ENCODE measurements at places on chromosomes 16 and 17.

DNA sequence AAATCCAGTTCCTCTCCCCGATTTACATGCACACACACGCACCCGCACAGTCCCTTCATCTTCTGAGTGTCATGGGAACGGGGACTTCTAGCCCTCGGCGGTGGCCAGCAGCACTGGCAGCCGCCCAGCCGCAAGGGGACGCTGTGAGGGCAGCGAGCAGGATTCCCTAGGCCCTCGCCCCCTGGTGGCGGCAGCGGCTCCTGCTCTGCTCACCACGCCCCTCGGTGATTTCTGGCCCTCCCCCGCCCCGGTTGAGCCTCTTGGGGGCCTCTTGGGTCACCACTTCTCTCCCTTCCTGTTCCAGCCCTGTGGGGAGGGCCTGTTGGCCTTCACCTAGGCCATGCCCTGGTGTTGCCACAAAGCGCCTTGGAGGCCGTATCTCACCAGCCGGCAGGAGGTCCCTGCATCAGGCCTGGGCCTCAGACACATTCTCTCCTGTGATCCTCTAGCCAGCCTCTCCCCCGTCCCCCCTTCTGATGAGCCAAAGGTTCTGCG is 75.2 kb upstream of the KSR1 start:
- no peak for DNase-seq

- no peak for DNase-seq
Observed at GRCh38 chr16:11964761-11965551, at the start of gene TNFRSF17. TSS of gene TNFRSF17 (plus strand) at chr16:11965210. CDS start at chr16:11965325, 115 bp downstream.

GRCh38 chr16:67460168-67460567 is 20.8 kb downstream of the ATP6V0D1 start:
- no peak for DNase-seq

GRCh38 chr16:534135-534534 is 6.6 kb downstream of the CAPN15 start:
- DNase-seq = no peak

GRCh38 chr17:5677620-5678019 is 93.3 kb upstream of the NLRP1 start:
- DNase-seq = no peak

DNA sequence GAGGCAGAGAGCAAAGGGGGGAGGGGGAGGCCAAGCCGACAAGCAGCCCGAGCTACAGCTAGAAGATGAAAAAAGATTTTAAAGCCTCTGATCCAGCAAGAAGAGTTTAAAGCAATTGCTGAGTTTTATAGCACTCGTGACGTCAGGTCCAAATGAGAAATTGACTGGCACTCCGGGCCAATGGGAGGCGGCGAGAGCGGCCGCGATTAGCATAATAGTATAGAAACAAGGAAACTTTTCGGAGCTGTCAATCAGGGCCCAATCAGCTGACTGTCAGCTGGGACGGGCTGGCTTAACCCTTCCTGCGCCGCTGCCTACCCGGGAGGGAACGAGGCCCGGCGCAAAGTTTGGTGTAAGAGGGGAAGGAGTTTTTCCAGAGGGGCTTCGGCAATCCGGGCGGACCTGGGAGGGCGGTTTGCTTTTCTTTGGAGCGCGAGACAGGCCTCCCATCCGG is at the start of gene MAF:
TSS of gene MAF (minus strand) at position 100 of the 454 bp plus-strand sequence. CDS start 835 bp downstream, outside the sequence.
- DNase-seq = peak; percentile 62

DNA sequence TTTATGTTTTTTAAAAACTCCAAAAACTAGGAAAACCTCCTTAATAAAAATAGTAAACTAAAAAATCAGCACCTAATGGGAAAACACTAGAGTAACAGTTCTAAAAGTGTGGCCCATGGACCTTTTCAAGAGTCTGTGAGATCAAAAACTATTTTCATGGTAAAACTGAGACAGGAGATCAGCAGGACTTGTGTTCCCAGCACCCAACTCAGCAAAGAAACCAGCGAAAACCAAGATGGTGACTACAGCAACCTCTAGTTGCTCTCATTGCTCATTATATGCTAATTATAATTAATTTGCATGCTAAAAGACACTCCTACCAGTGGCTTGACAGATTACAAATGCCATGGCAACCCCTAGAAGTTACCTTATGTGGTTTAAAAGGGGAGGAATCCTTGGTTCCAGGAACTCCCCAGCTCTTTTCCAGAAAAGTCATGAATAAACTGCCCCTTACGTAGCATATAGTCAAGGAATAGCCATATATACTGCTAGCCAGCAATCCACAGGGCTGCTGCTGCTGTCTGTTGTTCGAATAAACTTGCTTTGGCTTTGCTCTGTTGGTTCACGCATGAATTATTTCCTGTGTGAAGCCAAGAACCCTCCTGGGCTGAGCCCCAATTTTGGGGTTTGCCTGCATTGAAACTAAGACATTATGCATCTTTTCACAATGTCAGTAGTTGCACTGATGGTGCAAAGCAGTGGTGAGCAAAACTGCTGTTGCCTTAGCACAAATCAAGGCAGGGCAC is 12.4 kb downstream of the CMTR2 start:
- DNase-seq = no peak

DNA sequence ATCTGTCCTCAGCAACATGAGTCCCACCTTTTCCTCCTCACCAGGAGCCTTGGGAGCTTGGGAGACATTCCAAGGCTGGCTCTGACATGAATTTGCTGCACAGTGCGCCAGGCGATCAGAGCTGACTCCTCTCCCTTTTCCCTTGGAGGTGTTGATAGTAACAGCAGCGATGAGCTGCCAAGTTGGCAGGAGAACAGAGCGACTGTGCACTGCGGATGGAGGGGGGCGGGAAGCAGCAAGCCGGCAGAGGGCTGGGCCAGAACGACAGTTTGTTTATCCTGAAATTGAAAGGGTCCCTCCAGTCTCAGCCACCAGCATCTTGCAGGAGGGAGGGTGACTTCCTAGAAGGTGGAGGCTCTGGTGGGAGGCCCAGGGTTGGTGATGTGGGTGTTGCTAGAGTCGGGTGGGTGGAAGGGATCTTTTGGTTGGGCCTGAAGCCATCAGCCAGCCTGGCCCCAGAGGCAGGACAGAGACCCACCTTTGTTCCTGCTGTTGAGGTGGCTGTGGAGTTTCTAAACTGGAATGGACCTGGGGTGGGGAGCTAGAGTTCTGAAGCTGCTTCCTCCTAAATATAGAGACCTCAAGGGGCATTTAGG is 22.5 kb upstream of the DYNLL2 start:
- no peak for DNase-seq

DNA sequence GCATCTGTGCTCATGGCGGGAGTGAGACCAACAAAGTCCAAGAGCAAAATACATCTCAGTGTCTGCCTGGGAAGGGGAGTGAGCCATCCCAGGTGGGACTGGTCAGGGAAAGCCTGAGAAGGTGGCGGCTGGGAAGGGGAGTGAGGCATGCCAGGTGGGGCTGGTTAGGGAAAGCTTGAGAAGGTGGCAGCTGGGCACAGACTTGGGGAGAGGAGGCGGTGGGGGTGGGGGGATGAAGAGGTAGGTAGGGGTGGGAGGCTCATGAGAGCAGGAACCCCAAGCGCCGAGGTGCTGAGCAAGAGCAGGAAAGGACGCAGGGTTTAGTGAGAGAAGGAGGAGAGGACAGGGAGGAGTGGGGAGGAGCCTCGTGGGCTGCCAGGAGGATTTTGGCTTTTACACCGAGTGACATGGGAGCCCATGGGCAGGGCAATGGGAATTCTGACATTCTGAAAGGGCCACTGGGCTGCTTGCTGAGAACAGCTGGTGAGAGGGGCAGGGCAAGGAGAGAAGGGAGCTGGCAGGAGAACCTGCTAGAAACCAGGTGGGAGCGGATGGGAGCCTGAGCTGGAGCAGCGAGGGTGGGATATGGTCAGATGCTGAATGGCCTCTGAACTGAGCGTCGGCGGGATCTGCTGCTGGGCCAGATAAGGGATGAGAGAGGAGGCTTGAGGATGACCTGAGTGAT is 256.1 kb upstream of the RPL38 start:
- no peak for DNase-seq

DNA sequence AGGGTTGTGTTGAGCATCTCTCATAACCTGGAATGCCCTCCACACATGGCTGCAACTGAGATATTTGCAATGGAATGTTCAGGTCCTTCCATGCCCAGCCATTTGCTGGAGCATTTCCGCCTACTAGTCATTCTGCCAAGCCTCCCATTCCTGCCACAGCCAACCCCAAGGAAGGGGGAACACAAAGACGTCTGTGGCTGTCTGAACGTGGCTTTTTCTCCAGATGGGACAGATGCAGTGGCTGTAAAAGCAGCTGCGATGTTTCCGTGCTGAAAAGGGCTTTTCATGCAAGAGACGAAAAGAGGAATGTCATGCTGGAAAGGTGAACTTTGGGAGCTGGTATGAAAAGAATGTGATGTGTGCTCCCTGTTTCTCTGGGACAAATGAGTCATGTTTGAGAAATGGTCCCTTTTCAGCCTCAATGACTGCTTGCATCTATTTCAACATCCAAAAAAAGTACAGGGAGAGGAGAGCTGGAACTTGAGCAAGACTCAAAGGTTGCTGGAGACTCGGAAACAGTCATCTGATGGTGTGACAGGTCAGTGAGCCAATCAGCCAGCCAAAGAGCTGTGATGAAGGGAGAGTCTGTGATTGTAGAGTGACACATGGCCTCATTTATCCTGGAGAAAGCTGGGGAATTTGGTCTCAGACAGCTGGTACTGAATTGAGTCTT is 208.9 kb downstream of the SHISA9 start:
- DNase-seq = no peak

GRCh38 chr17:1673041-1673785 is 11.5 kb downstream of the PRPF8 start:
- DNase-seq = no peak

DNA sequence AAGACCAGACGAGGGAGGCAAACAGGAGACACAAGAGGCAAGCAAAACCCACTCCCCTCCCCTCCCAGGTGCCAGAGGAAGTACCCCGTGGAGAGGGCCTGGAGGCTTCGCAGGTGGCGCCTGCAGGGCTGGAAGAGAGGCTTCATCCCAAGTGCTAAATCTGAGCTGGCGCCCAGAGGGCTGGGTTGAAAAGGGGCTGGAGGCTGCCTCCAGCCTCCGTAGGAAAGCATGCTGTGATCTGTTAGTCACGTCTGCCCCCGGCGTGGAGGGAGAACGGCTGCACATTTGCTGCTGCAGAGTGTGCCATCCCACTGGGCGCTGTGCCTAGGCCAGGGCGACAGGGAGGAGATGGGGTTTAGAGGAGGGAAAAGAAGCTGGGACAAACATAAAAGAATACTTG is 16.9 kb downstream of the RPH3AL start:
- DNase-seq = no peak

DNA sequence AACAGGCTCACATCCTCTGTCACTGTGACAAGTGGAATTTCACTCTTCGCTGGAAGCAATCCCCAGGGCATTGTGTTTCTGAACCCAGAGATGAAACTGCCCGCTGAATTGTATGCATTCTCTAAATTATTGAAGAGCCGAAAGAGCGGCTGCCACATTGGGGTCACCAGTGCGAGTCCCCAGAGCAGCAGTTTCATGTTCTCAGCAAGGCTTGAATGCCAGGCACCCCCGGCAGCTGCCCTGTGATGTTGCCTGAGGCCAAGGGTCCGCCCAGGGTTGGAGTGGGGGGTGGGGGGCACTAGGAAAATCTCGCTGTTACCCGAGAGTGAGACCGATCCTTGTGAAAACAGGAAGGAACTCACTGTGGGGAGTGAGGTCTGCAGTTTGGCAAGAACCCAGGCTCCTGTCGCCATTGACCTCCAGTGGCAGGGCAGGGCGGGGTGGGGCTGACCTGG is 20.7 kb upstream of the BCAR1 start:
- no peak for DNase-seq

DNA sequence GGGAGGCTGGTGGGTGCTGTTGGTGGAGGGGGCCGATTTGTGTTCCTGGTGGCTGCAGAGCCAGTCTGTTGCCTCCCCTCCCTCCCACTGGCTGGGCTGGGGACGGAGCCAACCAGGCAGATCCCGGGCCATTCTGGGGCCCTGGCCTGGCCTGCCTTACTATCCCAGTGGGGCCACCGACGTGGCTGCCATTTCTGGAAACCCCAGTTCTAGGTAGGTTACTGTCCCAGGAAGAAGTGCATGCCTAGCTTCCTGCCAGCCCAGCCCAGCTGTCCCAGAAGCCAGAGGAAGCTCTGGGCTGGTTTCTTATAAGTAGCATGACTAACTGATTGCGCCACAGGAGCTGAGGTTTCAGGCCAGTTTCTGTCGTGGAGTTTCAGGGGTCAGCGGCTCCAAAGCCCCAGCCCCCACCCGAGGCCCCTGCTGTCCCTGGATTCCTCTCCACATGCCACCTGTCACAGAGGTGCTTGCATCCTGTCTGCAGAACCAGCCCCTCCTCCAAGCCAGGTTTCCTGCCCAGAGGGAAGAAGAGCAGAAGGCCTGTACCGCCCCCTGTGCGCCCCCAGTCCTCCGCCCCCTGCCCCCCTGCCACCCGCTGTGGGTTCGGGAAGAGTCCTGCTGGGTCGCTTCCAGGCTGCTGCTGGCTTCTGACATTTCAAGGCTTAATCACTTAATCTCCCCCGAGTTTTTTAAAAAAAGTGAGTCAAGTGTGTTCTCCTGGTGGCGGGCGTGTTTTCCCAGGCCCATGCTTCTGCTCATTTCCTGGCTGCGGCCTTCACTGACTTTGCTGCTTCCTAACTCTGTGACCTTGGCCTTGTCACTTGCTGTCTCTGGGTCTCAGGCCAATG is 13.2 kb downstream of the IL4R start:
- no peak for DNase-seq

- DNase-seq = no peak
Observed at GRCh38 chr16:73286346-73287267, 238.7 kb upstream of the ZFHX3 start.

- DNase-seq = no peak
Observed at GRCh38 chr17:8372422-8372821, 4.1 kb downstream of the KRABD2 start.

DNA sequence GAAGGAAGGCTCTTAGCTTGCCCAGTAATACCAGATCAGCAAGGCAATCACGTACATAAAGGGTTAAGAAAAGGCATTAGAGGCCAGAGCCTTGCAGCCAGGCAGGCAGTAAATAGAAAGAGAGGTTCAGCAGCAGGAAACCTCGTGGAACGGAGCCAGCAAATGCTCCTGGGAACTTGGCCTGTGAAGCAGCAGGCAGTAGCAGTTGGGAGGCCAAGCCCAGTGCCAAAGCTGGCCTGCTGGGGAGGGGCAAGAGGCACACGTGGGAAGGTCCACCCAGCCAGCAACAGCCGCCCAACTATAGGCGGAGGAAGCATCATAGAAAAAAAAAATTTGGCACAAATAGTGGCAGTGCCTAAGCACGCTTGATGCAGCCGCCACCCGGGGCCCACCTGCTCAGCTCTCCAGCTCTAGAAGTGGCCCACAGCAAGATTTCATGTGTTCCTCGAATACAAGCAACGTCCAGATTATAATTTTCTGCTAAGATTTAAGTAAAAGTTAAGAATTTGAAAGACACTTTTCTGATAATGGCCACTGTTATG is 2339.5 kb downstream of the TP53TG3F start:
- DNase-seq = no peak

DNA sequence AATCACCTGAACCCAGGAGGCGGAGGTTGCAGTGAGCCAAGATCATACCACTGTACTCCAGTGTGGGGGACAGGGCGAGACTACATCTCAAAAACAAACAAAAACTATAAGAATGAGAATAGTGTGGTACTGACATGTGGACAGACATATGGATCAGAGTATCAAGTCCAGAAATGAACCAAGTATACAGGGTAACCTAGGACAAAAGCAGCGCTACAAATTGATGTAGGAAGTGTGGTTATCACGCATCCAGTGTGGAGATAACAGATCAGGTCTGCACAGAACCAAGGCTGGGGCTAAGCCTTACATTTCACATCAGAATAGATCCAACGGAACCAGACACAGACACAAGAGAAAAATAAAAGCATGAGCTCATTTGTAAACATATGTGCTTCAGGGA is 23.0 kb upstream of the C16orf95 start:
- no peak for DNase-seq

All from NCI-H187 treated with DMSO at 0.1 percent for 48 hours (cell line).